ENCODE measurements at places on chromosomes 11 and 22.

- DNase-seq: no peak
Measured at GRCh38 chr22:28141614-28142013, 222.6 kb upstream of the PITPNB start.

DNA sequence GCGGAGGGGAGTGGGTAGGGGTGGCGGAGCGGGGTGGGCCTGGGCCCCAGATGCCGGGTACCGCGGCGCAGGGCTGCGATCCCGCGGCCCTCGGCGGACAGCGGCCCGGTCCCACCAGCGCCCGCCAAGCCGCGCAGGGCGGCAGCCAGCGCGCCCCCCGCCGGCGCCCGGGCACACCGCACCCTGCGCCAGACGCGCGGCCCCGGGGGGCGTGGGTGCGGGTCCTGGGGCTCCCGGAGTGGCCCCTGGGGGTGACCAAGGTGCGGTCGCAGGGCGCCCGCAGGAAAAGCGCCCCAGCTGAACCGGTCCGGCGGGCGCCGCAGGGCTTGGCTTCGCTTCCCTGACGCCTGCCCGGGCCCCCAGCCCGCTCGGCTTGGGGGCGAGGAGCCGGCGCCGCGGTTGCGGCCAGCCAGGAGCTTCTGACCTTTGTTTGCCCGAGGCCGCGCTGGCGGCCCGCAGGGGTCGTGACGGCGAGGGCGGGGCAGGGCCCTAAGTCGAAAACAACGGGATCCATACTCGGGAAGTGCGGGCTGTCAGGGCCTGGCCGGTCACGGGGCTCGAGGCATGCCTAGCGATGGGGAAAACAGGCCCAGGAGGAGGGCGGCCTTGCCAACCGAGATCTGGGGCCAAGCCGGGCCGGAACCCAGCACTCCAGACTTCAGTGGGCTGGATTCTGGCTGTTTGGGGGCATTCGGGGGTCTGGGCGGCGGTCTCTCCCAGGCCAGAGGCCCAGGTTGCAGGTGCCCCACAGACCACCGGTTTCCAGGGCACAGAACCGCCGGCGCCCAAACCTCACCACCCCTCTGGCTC is 581 bp upstream of the AP5B1 start:
- DNase-seq: peak; percentile 80

DNA sequence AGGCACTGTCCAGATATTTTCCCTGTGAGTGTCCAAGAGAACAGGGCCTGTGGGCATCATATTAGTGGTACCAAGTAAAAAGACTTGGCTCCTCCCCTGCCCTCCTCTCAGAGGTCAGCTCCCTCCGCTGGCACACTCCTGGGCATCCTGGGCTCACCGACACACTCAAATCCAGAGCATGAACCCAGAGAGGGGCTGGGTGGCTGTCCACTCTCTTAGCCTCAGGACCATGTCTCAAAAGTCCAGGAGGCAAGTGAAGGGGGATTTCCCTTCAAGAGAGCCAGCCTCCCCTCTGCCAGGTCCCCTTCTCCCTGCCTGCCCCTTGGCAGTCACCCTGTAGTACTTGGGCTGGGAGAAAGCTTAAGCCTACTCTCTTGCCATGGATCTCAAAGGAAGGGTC is 10.3 kb downstream of the BCL9L start:
- no peak for DNase-seq

GRCh38 chr22:22955866-22956535 is 68.4 kb downstream of the IGLL5 start:
- DNase-seq: peak; percentile 64

DNA sequence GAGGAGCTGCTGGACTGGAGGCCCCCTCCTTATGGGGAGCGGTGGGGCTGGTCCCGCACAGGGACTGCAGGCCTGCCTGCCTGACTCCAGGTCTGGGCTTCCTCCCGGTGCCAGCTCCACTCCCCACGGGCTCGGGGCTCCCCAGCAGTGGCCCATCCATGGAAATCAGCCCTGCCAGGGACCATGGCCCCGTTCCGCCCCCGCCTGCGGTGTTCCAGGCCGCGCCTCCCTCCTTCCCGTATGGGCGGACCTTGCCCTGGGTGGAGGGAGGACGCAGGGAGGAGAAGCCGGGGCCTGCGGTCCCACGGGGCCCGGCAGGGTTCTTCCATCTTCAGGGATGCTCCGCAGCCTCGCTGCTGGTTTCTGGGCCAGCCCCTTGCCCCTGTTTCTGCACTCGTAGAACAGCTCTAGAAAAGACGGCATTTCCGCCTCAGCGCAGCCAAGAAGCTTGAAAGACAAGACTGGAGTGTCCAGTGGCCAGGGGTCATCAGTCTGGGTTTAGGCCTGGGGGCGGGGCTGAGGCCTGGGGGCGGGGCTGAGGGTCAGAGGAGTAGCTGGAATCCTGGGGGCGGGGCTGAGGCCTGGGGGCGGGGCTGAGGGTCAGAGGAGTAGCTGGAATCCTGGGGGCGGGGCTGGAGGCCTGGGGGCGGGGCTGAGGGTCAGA is 1330.6 kb downstream of the BRD1 start:
- no peak for DNase-seq

DNA sequence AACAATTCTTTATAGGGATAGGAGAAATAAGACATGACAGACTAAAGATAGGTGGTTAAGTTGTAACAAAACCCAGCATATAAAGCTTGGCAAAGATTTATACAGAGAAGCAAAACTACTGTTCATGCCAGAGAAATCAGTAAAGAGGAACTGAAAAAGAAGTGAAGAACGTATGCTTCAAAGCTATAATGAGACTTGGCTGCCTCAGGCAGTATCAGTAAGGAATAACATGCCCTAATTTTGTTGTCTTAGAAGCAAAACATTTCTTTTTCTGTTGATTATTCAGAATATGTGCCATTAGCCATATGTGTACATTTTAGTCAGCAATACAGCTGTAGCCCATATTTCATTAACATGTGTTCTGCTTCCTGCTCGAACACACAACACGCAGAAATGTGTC is 403.2 kb downstream of the NELL1 start:
- DNase-seq: no peak

DNA sequence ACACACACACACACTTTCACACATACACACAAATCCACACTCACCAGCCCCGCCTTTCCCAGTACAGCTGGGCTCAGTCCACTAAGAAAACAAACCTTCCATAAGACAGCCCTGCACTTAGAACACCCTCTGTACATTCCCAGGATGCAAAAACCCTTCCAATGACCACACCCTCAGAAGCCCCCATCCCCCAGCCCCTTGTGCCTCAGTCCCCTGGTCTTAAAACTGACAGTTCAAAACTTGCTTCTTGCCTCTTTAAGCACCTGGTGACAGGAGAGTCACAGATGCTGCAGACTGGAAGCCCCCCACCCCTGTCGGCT is 23.0 kb downstream of the APLNR start:
- DNase-seq: no peak
